GM23338 (cell line): ENCODE measurements at places on chromosomes 11 and 22.

DNA sequence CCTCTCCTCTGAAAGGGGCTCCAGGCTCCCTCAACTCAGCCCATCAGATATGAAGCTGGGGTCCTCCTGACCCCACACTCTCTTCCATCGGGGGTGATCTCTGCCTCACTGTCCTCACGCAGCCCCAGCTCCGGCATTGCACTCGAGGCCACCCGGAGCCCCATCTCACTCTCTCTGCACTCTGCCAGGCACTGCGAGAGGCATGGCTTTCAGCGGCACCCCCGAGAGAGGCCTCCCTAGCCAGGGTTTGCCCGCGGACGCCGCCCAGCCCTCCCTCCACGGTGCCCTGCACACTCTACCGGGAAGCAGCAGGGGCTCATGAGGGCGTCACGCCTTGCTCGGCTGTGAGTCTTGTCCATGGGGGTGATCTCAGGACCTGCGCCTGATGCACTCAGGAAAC, 436.2 kb downstream of the BRD1 start:
- no peak for DNase-seq

- DNase-seq, result no peak
Measured at GRCh38 chr11:3939211-3939610, 83.7 kb downstream of the STIM1 start.

DNA sequence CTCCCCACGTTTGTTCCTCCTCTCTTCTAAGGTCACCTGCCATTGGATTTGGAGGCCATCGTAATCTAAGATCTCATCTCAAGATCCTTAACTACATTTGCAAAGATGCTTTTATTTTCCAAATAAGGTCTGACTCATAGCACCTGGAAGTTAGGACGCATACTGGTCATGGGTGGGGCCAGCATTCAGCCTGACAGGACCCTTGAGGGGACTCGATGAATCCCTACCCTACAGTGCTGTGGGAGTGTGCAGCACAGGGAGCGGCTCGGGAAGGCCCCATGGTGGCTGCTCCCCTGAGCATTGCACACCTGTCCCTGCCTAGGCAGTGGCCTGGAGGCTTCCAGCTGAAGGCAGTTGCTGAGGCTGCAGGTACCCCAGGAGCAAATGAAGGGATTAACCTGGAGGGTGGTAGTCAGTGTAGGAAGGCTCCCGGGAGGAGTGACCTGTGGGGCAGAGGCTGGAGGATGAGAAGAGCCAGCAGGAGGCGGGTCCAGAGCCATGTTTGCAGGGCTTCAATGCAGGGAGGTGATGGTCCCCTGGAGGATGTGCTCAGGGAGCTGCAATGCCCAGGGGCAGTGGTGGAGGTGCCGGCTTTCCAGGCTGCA, 362.2 kb downstream of the CTTN start:
- DNase-seq, result no peak

DNA sequence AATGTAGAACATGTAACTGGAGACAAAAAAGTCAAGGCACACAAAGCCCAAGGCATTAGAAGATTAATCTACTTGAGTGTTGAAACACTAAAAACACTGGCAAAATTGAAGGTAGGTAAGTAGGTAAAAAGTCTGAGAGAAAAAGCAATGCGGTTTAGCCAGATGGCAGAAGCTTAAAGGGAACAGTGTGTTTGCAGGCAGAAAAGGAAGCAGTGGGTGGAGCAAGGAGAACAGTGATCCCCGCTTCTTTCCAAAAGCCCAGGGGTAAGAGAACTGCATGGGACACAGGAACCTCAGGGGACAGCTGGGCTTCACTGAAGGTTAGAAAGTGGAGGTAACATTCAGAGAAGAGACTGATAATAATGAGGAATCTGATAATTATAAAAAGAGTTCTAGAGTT, 16.0 kb downstream of the MRE11 start:
- DNase-seq, result peak; percentile 22

DNA sequence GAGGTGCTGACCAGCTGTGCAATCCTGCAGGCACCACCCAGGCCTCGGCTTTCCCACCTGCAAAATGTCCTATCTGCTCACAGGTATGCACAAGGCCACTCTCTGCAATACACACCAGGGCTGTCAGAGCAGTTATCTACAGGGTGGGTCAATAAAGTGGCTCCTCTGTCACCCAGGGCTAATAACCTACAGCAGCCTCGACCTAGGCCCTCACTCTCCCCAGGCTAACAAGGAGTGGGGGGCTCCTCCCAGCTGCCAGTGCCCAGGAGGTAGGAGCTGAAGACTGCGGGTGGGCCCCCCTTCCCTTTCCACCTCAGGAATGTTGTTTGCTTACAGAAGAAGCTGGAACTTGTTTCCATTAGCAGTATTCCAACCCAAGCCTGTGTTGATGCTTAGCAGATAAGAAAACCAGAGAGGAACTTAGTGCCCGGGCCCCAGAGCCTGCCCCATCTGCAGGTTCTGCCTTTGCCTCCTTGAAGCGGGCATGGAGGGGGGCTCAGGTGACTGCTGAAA, 26.8 kb downstream of the MYH9 start:
- DNase-seq, result peak; percentile 56

DNA sequence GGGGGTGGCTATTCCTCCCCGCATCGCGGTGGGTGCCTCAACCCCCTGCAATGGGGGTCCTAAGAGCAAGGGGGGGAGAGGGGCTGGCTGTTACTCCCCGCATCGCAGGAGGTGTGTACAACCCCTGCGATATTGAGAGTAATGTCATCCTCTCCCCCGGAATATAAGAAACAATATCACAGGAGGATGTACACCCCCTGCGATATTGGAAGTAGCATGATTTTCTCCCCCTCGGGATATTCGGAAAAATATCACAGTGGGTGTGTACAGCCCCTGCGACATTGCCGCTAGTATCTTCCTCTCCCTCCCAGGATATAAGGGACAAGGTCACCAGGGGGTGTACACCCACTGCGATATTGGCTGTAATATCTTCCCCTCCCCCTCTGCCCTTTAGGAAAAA, 22.5 kb upstream of the APOL5 start:
- DNase-seq, result no peak
